ENCODE measurements at places on chromosomes 7 and 10.

DNA sequence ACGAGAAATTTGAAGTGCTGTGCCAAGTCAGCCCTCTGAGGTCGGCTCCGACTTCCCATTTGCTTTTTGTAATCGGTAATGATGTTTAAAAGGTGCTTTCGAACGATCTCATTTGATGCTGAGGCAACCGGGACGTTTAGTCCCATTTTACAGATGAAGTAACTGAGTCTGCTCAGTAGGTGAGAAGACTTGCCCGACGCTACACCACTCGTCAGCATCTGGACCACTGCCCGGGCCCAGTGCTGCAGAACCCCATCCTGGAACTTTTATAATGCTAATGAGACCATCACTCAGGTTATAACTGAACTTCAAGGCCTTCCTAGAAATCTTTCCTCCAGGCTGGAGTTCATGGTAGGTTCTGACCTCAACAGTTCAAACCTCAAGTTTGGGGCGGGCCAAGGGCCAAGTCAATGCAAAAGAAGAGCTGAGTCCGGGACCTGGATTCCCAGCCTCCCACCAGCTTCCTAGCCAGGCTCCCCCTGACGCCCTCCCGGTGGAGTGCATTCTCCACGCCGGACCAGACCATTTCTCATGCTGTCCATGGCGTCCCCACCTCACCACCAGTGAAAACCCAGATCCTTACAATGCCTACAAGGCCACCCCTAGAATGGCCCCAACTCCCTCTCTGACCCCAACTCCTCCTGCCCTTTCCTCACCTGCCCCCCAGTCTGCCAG, 699 bp upstream of the PDLIM1 start:
- no peak for DNase-seq

DNA sequence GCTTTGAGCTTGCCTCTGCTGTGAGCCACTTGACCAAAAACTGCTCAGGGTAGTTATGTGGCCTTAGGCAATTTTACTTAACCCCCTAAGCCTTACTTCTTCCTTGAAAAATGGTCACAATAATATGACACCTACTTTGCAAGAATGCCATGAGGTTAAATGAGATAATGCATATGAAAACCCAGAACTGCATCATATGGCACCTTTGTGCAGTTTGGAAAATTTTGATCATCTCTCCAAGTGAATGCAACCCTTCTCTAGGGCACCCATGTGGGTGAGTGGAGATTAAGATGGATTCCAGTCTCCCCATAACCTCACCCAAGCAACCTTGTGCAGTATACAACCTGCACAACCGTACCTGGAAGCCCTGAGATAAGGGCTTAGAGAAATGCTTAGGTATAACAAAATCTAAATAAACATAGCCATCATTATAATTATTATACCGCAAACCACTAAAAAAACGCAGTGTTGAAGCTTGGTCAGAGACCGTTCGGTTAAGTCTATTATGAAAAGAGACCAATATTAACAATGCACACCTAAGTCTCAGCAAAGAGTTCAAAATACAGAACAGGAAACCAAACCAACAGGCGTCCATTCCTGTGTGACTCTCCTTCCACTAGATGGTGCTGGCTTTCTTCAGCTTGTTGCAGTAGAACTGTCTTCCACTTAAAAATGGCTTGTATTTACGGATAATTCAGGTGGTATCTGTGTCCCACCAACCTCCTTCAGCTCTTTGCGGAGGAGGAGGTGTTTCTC, 21.0 kb upstream of the ASB15 start:
- DNase-seq = peak; percentile 20

DNA sequence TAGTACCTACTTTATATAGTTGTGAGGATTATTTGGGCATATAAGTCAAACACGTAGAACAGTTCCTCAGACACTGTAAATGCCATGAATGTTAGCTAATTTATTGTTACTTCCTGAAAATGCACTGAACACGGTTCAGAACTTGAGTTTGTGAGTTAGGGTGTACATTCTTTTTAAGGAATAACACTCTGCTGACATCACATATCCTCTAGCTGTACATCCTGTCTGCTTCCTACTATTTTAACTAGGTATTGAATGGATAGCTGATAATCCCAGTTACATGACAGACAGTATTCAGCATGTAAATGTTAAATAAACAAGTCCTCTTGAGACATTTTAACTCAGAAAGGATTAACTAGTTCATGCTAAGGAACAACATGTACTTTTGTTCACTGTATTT, 16.0 kb downstream of the SAMD8 start:
- DNase-seq = no peak

- DNase-seq = no peak
Measured at GRCh38 chr7:4689151-4689550, 7.1 kb downstream of the FOXK1 start.

DNA sequence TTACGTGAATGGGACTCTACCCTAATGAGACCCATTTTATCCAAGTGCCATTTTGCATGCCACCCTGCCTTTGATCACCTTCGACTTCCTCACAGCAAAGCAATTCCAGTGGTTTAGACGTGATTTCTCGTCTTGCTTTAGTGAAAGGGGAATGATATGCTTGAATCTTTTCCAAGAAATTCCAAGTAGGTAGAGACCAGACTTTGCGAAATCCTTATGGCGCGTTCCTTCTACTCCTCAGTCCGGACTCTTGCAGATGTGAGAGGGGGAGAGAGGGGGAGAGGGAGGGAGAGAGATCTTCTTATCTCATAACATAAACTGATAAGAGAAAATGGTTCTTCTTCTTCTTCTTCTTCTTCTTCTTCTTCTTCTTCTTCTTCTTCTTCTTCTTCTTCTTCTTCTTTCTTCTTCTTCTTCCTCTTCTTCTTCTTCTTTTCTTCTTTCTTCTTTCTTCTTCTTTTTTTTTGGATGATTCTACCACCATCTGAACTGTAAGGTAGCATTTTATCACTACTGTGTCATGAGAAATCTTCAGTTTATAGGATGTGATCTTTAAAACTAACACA, 883 bp downstream of the SPAG6 start:
- DNase-seq = no peak

GRCh38 chr7:37920305-37920848, at the start of gene EPDR1:
TSS of gene EPDR1 (plus strand) at chr7:37920640. CDS start at chr7:37920940, 300 bp downstream.
- peak; percentile 39 for DNase-seq

- DNase-seq = no peak
Measured at GRCh38 chr10:6173203-6173602, 29.5 kb upstream of the PFKFB3 start.

DNA sequence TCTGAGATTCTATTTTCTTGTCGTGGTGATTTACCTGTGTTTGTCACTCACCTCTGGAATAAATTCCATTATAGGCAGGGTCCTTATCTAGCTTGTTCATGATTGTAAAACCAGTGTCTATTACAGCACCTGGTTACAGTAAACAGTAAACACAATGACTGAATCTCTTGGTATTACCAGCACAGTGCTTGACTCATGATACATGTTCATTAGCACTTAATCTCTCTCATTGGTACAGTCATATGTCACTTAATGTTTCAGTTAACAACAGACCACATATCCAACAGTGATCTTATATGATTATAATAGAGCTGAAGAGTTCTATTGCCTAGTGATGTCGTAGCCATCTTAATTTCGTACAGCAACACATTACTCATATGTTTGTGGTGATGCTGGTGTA, 1.6 kb upstream of the TASOR2 start:
- no peak for DNase-seq

DNA sequence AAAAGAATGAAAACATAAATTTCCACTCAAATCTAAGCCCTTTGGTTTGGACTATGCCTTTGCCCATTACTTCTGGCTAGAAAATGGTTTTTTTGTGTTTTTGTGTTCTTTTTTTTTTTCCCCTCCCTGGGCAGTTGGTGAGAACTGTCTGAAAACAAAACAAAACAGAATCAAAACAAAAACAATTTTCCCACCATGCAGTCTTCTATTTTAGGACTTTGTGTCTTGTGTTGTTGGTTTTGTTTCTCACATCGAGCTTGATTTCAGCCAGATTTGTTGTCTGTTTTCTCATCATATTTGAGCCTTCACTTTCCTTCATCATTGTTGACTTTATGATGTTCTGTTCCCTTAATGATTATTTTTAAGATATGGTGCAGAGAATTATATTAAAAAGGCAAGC, 206.3 kb downstream of the MACC1 start:
- DNase-seq = no peak

GRCh38 chr10:79269443-79269842, 77.8 kb upstream of the PPIF start:
- no peak for DNase-seq

DNA sequence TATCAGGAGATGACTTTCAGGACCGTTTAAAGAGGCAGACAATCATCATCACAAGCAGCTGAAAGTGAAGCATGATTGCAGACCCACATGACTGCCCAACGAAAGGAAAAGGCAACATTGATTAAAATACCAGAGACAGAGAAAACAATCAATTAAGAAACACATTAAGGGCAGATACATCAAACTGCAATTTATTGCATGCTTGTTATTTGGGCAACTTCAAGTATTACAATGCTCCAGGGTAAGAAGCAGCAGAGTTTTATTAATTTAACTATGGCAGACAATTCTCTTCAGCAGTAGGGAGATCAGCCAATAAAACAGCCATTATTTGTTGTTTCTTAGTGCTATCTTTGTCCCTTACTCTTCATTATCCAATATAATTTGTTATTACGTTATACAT, 367.7 kb upstream of the HPS1 start:
- DNase-seq = no peak

- no peak for DNase-seq
Measured at GRCh38 chr7:150515248-150516147, 826 bp downstream of the GIMAP7 start.

- DNase-seq = no peak
Measured at GRCh38 chr7:17660116-17660515, 280.2 kb downstream of the SNX13 start.

- no peak for DNase-seq
Measured at GRCh38 chr10:45239642-45240041, 75.8 kb downstream of the OR13A1 start.

Data from NT2/D1 (cell line).